ENCODE measurements at places on chromosomes 5 and 9.

- DNase-seq = no peak
Observed at GRCh38 chr5:72814864-72815263, 1.6 kb upstream of the TNPO1 start.

- DNase-seq = no peak
Observed at GRCh38 chr5:153350175-153350883, 140.1 kb upstream of the GRIA1 start.

- peak; percentile 37 for DNase-seq
Observed at GRCh38 chr9:129610473-129611306, 10.2 kb downstream of the C9orf50 start.

DNA sequence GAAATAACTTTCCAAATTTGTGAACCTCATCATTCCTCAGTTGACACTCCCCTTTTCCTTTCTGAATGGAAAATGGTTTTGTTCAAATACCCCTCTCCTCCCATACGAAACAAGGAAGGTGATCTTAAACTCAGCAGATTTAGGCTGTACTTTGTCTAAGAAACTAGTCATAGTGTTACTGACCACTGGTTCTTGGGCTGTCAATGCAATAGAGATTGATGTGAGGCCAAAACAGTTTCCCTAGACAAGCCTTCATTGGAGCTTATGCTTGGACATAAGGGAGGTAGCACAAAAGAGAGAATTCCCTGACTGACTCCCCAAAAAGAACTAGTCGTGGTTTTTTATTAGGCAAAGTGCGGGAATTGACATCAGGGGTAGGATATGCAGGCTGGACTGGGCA is 5.3 kb upstream of the LNPEP start:
- DNase-seq = no peak

DNA sequence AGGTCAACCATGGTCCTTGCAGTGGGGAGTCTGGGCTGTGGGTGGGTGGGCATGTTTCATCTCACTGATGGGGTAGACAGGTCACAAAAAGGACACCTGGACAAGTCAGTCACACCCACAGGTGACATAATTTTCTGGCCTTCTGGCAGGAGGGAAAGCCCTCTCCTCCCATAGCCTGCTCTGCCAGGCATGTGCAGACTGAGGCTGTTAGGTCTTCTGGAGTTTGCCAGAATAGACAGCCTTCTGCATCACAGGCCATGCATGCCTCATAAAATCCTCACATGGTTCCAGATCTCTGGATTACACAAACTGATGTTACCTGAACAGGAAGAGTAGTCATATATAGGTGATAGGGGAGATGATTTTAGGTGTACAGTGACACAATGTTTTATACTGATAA is 49.1 kb downstream of the ARHGAP26 start:
- DNase-seq = no peak

DNA sequence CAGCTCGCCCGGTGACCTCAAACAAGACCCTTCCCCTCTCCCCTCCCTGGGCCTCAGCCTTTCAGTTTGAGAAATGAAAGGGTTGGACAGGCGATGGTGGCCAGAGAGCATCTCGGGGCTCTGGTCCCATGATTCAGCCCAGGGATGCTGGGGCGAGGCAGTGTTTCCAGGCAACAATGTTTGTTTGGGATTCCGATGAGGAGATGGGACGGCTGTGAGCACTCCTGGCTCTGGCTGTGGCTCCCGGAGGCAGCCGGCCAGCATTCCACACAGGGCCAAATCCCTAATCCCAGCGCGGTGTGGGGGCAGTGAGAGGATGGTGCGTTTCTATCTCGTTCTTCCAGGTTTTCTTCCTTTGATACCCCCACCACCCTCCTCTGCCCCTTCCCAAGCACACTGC is 66.0 kb downstream of the HMCN2 start:
- DNase-seq = no peak

DNA sequence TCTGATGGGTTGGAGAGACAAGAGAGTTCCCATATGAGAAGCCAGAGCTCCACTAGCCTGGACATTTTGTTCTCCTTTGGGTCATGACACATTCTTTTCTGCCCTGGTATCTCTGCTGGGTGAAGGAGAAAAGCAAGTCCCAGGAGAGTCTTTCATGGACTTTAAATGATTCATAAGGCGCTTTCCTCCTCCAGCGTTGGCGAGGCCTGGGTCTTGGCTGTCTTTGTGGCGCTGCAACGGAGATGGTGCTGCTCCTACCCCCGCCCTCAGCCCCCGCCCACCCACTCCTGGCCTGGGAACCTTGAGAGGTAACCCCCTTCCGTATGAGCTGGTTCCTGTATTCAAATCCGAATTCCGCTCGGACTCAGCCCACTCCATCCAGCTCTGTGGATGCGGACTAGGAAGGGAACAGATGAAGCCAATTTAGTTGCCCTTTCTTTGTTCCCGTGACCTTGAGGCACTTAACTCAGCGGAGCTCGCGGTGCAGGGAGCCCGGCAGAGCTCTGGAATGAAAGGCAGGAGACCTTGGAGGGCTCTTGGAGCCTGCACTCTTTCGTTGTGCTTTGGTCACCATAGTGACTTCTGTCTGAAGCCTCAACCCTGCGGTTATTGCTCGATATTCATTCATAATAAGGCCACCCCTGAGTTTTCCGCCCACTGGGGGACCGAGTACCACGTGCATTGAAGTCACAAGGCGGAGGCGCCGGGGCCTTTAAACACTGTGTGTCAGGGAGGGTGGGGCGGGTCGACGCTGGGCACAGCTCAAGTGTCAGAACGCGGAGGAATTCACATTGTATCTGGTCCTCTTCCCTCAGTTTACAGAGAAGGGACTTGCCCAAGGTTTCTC is 14.0 kb upstream of the PWWP2A start:
- DNase-seq = no peak
